ENCODE measurements at places on chromosomes 4 and X.

DNA sequence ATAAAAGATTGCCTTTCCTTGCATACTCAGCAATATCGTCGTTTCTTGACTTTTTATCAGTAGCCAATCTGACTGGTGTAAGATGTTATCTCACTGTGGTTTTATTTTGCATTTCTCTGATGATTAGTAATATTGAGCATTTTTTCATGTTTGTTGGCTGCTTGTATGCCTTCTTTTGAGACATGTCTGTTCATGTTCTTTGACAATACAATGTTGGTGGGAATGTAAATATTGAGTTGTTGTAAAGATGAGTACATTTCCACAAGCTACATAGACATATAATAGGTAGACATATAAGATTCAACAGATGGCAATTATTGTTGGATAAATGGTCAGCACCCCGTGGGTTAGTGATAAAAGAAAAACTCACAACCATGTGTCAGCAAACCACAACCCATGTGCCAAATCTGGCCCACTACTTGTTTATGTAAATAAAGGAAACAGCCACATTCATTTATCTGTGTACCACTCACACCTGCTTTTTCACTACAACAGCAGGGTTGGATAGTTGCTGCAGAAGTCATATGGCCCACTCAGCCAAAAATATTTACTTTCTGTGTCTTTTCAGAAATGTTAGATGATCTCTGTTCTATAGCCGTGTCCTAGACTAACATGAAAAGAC lies 153.1 kb upstream of the VCX start:
- no peak for DNase-seq

DNA sequence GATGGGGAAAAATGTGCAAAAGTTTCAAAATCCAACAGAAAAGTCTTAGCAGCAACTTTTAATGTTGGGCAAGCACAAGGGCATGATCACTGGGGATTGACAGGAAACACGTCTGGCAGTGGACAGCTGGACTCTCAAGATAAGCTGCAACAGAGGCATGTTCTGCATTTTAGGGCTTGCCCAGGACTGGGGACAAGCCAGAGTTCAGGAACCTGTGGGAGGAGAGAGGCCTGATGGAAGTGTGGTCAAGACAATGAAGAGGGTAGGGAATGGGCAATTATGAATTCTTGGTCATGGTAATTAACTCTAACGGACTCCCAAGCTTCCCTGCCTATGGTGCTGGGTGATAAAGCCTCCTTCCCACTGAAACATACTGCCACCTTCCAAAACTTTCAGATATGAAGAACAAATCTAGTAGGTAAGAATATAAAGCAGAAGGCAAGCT lies 48.4 kb downstream of the ANXA3 start:
- no peak for DNase-seq

DNA sequence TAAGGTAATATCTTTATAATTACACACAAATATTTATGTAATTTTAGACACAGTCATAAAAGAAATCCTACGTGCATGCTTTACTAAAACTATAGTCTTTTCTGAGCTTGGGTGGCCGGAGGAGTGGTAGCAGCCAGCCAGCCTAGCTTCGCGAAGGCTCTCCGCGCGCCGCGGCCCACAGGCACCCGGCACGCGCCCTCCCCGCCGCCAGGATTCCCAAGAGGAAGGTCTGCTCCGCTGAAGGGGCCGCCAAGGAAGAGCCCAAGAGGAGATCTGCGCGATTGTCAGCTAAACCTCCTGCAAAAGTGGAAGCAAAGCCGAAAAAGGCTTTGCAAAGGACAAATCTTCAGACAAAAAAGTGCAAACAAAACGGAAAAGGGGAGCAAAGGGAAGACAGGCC lies 8.7 kb upstream of the PJA1 start:
- DNase-seq, result no peak

DNA sequence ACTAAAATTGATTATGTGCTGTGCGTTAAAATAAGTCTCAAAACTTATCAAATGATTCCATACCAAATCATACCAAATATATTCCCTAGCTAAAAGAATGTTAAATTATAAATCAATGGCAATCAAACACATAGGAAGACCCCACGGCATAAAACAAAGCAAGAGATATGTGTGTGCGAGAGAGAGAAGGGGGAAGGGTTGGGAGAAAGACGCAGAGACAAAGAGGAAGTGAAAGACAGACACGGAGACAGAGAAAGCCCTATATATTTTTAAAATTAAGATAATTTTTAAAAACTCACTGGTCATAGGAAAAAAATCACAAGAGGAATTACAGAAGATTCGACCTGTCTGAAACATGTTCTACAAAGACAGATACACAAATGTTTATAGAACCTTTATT lies 371.4 kb downstream of the NLGN4X start:
- DNase-seq, result no peak

GRCh38 chrX:10567136-10567535 lies 53.2 kb downstream of the MID1 start:
- no peak for DNase-seq

- no peak for DNase-seq
These were observed 236.9 kb downstream of the DCTD start for GRCh38 chr4:182680234-182680653.

GRCh38 chr4:150960818-150961217 lies 54.3 kb downstream of the LRBA start:
- peak; percentile 52 for DNase-seq

DNA sequence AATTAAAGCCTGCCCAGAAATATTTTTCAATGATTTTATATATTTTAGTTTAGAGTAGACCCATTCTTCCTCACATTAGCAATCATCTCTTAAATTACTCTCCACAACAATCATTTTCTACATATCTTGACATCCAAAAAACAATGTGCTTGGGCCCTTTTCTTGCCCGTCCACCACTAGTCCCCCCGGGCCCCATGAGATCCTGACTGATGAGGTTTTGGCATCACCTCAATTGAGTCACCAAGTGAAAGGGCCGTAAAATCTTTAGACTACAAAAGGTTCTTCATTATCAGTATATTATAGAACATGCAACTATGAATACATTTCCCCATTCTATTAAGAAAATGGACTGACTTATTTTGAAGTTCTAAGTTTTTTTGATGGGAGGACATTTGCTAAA lies 4.0 kb upstream of the CDKL2 start:
- DNase-seq, result no peak

DNA sequence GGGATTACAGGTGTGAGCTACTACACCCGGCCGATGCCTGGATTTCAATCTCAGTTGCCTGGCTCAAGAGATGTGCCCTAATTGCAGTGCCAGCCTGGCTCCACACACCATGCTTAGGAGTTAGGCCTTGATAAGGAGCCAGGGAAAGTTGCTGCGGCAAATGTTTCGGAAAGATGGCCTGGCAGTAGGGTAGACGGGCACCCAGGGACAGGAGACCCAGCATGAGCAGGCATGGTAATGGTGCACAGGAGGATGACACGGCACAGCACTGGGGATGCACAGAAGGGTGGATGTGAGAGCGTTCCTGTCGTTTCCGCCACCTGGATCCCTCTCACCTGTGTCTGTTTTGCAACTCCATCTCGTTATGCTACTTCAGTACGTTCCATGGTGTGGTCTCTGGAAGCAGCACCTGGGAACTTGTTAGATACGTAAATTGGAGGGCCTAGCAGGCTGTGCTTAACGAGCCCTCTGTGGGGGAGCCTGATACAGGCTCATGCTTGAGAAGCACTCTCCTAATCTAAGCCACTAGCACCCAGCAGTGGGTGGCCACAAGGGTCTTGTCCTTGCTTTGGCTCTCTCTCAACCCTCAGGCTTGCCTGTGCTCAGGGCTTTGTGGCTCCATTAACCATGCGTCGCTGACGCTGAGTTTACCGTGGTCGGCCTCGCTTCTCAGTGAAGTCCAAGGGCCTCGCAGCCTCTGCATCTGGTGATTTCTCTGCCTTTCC lies 20.3 kb downstream of the RNF4 start:
- no peak for DNase-seq

GRCh38 chr4:22678940-22679854 lies 13.5 kb upstream of the GBA3 start:
- DNase-seq, result no peak

GRCh38 chr4:9962611-9963314 lies 58.5 kb downstream of the SLC2A9 start:
- no peak for DNase-seq

DNA sequence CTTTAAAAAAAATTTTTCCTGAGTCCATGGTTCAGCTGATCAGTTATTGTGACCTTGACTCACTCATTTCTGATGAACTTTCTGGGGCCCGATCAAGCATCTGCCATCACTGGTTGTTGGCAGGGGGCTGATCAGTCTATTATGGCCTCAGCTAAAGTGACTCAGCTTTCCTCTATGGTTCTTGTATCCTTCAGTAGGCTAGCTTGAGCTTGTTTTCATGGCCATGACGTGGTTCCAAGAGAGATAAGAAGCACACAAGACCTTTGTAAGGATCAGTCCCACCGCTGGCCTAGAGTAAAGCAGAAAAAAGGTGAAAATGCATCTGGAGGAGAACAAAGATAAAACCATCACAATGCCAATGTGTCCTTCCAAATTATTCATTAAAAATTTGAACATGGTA lies 29.8 kb upstream of the EPGN start:
- no peak for DNase-seq

GRCh38 chr4:1459081-1459721 lies 53.0 kb upstream of the NKX1-1 start:
- no peak for DNase-seq

- no peak for DNase-seq
These were observed 50.4 kb downstream of the PDK3 start for GRCh38 chrX:24515447-24515846.

GRCh38 chr4:40363382-40363920 lies 28.3 kb downstream of the CHRNA9 start:
- DNase-seq, result no peak

DNA sequence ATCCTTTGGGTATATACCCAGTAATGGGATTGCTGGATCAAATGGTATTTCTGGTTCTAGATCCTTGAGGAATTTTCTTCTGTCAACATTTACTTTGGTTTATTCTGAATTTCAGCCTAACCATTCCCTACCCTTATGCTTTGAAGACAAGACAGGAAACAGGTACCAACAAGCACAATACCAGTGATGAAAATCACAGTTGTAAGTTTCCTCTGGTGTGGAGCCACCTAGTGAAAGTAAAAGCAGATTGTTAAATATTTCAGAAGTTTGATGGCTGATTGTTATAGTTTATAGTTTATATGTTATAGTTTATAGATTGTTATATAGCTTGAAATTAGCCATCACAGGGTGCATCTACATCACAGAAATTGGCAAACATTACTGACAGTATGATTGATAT lies 104.5 kb upstream of the AGA start:
- DNase-seq, result no peak

- DNase-seq, result no peak
These were observed 329.1 kb downstream of the GALNTL6 start for GRCh38 chr4:172142281-172142741.

GRCh38 chr4:123255971-123256370 lies 140.6 kb upstream of the SPRY1 start:
- no peak for DNase-seq

GRCh38 chr4:86791126-86791525 lies 58.1 kb downstream of the SLC10A6 start:
- DNase-seq, result no peak

- DNase-seq, result no peak
These were observed 25.7 kb downstream of the LAS1L start for GRCh38 chrX:65508851-65509250.

DNA sequence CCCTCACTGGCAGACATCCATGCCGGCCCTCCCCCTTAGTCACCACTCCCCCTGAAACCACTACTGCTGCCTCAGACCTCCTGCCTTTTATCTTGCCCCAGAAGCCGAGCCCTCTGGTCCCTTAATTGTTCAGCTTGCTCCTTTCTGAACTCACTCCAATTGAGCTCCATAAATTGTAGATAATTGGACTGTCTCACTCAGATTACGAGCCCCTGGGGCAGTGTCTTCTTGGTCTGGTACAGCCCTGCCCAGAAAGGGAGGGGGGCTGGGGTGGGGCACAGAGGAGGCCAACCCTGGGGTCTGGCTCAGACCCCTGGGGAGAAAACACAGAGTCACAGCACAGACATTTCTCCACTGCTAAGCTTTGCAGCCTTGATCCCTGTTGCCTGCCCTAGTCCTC lies 39.4 kb downstream of the NALF2 start:
- no peak for DNase-seq

DNA sequence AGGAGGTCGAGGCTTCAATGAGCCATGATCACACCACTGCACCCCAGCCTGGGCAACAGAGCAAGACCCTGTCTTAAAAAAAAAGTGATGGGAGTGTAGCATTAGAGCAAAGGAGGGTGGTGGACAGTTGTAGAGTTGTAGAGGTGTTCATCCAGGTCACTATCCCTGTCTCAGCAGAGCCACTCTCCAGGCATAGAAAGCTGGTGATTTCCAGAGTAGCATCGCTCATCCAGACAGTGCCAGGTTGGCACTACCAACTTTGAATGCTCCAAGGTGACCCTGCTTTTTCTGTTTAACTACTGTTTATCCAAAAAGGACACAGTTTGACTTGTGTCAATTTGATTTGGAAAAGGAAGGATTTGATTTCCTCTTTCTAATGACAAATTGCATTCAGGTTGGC lies 147.3 kb downstream of the USP46 start:
- DNase-seq, result no peak

- DNase-seq, result no peak
These were observed 64.9 kb upstream of the SOD3 start for GRCh38 chr4:24730256-24731001.

DNA sequence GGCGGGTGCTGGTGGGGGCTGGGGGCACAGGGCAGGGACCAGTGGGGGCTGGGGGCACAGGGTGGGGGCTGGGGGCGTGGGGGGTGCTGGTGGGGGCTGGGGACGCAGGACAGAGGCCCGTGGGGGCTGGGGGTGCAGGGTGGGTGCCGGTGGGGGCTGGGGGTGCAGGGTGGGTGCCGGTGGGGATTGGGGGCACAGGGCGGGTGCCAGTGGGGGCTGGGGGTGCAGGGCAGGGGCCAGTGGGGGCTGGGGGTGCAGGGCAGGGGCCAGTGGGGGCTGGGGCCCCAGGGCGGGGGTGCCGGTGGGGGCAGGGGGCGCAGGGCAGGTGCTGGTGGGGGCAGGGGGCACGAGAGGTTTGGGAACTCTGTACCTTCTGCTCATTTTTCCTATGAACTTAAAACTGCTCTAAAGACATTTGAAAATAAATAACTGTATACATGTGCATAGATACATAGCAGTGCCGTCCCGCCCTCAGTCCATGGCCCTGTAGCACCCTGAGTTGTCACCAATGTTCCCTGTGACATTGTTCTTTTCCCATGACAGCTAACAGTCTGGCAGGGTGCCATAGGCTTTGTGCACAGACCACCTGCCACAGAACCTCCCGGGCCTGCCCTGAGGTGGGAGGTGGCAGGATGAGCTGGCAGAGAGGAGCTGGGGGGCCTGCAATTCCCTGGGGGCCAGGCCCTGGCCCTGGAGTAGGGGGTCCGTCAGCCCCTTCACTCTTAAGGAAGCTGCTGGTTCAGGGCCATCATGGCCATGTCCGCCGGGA lies 35.6 kb upstream of the ADRA2C start:
- DNase-seq, result no peak

DNA sequence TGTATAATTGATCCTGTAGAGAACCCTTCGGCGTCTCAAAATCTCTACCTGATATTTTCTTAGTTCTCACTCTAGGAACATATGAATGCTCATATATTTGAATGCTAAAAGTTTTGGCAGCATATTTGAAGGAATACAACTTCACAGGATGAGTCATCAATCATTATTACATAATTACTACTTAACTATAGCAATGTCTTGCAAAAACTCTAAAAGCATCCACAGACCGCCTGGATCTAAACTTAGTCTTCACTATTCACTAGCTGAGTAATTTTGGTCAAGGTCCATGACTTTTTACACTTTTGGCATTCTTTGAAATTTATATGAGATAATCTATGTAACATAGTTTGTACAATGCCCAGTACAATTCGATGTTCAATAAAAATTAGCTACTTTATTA lies 194.7 kb downstream of the DTHD1 start:
- DNase-seq, result no peak

GRCh38 chr4:71270901-71271300 lies 67.9 kb upstream of the SLC4A4 start:
- DNase-seq, result no peak
